ENCODE measurements at places on chromosomes 6 and 20.
A peak's percentile ranks its signal among the peaks of the same experiment; 100 is the strongest.

GRCh38 chr20:24960861-24961260 is 11.8 kb downstream of the CST7 start:
- DNase-seq, result no peak

DNA sequence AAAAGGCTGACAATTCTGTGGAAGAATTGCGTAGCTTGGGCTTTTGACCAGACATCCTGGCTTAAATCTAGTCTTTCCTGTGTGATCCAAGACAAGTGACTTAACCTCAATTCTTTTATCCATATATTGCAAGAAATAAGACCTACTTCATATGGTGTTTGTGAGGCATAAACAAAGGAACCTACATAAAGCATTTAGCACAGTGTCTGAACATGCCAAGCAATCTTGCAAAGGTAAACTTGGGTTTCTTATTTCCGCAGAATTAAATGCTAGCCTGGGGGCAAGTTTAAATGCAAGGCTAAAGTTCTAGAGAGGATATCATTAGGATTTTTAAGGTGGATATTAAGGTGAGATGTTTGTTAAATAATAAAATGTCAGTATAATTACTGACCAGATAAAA is 47.9 kb downstream of the HDDC2 start:
- DNase-seq, result no peak

- DNase-seq, result no peak
Observed at GRCh38 chr20:51697096-51697826, 70.9 kb downstream of the ATP9A start.

DNA sequence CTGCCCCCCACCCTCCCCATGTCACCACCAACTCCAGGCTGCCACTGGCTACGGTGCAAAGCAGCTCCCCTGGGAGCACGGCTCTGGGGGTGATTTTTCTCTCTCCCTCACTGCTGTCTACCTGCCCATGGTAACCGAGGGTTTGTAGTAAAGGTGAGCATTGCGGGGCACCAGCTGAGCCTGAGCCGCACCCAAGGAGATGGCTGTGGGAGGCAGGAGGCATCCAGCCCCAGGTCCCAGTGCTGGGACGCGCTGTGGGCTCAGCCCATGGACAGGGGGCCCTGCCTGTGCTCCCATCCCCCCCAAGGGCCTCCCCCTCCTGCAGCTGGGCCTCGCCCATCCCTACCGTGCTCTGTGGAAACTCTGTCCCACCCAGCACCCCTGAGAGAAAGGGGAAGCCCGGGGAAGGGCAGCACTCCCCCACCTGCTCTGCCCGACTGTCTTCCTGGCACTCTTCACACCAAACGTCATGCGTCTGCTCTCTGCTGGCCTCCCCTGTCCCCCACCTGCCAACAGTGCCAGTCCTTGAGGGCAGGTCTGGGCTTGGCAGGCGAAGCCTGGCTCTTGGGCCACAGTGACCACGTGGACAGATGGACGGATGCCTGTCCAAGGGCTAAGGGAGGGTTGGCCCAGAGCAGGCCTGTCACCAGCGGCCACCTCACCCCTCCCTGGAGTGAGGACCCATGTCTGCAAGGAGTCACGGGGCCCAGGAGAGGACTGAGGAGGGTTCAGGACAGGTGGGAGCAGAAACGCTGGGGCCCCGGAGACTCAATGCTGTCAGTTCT is 3.8 kb upstream of the CHRNA4 start:
- no peak for DNase-seq

DNA sequence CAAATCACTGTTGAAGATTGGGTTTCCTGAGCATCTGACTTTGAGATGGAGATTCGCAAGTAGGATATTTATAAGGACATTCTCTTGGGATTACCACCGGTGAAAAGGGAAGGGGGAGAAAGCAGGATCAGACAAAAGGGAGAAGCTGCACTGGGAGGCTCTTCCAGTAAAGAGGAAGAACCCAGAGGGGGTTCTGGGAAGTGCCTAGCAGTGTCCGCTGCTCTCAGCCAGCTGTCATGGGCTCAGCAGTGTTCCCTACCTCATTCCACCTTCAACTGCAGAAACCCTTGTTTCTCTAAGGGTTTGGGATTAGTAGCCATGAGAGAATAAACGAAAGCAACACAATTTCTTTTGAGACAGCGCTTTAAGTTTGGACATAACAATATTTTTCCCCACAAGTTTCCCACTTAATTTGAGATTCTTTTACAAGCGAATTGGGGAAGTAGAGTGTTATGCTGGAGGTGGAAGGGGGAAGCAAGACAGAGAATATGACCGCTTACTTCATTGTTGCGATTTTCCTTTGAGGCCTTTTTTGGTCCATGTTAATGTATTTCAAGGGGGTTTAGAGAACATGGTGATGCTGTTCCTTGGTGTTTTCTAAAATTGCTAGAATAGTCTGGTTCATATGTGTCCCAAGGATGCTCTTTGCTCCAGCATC is 154.5 kb upstream of the SCGN start:
- no peak for DNase-seq

GRCh38 chr6:111679126-111679858 is 73.6 kb upstream of the TRAF3IP2 start:
- no peak for DNase-seq

DNA sequence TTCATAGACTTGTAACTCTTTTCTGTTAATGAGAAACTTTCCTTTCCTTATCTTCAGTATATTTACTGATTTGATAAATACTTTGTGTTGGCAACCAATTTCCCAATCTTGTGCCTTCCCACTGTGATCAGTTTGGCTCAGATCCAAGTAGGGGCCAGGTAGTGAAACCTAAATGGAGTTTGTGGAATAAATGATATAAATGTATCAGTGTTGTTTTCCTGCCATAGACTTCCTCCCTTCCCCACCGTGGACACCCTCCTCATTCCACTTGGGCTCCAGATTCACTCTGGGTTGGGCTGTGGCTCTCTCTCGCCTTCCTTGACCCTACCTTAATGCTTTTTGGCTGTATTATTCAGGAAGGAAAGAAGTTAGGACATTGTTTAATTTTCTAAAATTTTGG is 1.3 kb downstream of the ZKSCAN3 start:
- no peak for DNase-seq

DNA sequence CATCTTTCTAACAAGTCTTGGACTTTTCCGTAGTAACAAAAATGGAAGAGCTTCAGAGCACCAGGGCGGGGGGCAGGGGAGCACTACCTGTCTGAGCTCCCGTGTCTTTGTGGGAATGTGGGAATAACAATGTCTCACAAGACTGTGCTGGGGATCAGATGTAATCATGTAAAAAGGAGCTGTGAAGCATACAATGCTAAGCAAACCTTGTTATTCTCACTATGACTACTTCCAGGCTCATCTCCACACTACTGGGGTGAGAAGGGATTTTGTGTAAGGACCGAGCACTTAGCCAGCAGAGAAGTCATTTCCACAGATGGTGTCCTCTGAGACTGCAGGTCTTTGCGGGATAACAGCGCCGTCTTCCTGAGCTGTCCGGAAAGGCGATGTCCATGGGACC is 27.1 kb downstream of the PRR18 start:
- DNase-seq, result no peak

DNA sequence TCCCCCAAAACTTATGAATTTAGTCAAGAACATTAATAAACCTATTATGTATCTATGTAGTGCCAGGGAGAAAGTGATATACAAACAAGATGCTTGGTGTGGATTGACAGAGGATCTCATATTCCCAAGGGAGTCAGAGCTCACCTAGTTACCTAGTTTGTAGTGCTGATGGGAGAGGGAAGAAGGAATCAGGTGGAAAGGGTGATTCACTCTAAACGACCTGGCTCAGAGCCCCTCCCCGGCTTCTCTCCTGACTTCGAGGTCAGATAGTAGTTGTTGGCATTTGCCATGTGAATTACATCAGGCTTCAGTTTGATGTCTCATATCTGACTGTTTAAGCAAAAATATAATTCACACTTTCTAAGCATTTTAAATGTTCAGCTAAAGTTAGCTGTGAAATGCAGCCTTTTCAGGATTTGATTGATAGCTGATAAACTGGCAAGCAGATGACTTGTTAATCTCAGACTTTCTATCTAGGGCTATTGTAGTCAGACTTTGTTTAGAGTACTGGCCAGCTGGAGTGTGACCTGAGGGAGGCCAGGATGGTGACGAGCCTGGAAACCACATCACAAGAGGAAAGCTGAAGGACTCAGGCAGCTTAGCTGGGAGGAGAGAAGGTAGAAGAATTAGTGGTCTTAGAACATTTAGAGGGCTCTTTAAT is 123.7 kb downstream of the AKAP7 start:
- DNase-seq, result no peak

DNA sequence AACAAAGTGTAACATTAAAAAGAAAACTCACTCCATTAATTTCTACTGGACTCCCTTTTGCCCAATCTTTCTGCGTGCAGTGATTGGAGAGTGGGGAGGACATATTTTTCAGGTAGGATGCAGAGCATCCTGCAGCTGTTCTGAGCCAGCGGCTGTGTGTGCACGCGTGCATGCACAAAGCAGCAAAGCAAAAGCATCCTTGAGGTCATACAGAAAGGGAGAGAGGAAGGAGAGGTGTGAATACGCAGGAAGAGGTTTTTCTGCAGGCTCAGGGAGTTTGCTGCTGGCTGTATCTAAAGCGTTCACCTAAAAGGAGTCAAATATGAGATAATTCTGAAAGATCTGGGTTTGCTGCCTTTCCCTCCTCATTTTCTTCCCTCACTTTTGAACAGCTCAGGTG is 108.4 kb downstream of the HUS1B start:
- no peak for DNase-seq

GRCh38 chr6:26097268-26097875 is 10.1 kb downstream of the HFE start:
- peak; percentile 34 for DNase-seq

- no peak for DNase-seq
Observed at GRCh38 chr6:32244946-32245398, 21.1 kb upstream of the NOTCH4 start.

DNA sequence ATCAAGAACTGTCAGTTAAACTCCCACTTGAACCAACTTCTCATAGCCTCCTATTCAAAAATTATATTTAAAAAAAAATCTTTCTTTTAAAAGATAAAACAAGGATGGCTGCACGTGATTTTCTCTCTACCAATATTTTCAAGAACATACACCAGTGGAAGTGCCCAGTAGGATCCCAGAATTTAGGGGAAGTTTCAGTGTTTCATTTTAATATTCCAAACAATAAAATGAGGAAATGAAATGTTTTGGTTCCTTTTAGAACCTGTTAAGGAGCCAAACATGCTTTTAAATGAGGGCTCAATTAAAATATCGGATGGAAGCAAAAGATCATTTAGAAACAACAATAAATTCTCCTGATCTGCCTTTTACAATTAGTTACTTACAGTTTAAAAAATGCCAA is 26.4 kb upstream of the PRELID3B start:
- no peak for DNase-seq

DNA sequence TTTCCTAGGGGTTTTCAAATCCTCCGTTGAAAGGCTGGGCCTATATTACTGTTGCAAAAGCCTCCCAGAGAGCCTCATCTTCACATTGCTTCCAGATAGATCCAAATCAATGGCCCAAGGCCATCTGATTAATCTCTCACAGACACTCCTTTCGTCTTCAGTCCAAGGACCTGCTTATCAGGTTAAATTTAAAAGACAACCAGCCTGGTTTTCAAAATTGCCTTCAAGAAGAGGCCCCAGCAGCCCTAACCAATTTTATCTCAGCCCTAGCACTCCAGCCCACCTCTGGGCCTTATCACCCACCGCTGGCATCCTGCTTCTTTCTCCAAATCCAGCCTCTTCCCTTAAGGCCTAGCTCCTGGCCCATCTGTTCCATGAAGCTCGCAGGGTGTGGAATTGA is 15.5 kb upstream of the CCND3 start:
- no peak for DNase-seq

- no peak for DNase-seq
Observed at GRCh38 chr20:57680131-57680716, 29.6 kb downstream of the PMEPA1 start.

- DNase-seq, result no peak
Observed at GRCh38 chr6:305371-306206, 13.3 kb downstream of the DUSP22 start.

- no peak for DNase-seq
Observed at GRCh38 chr6:3919130-3919628, 70.0 kb downstream of the FAM50B start.

GRCh38 chr20:571754-572441 is 28.3 kb upstream of the CSNK2A1 start:
- DNase-seq, result no peak

DNA sequence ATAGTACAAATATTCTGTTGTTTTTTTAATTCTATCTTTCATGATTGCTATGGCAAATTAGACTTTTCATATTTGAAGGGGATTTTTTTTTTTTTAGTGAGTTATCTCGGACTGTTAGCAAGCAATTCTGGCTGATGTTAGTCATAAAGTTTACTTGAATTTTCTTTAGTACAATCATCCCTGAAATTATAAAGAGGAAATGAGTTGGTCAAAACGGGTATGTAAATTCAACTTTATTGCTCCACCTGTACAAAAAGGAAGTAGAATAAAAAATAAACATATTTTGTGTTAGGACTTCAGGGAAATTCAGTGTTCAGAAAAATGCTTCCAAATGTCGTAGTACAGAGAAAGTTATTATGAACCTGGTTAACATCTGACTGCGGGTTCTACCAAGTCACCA is 40.3 kb downstream of the PPP1R14C start:
- DNase-seq, result no peak

GRCh38 chr6:15536198-15536955 is 126.5 kb downstream of the DTNBP1 start:
- DNase-seq, result no peak

DNA sequence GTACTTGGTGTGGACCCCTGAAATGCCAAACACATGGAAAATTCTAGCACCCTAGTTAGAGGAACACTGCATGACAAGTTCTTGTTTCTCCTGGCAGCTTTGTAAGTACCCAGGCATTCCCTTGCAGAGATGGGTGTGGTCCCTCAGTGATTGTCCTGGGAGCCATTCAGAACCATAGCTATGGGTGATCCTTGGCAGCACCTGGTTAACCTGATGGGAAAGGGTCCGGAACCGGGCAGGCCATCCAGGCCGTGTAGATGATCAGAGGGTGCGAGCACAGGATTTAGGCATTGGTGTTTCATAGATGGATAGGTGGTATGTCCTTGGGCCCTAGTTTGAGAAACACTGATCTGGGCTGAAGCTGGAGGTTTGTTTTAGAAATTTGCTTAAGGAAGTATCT is 95.8 kb downstream of the RPP40 start:
- DNase-seq, result no peak

GRCh38 chr6:47130086-47130485 is 88.0 kb upstream of the ADGRF1 start:
- no peak for DNase-seq

GRCh38 chr6:71038711-71039344 is 82.0 kb upstream of the B3GAT2 start:
- DNase-seq, result no peak

GRCh38 chr6:108947114-108947854 is 99.1 kb downstream of the ARMC2 start:
- no peak for DNase-seq

- no peak for DNase-seq
Observed at GRCh38 chr20:19067986-19068385, 144.5 kb upstream of the SLC24A3 start.

Data from NCI-H187 treated with DMSO at 0.1 percent for 48 hours (cell line).